ENCODE measurements at places on chromosomes 3 and 15.

GRCh38 chr3:157534725-157535161 is 31.5 kb upstream of the VEPH1 start:
- DNase-seq: no peak

DNA sequence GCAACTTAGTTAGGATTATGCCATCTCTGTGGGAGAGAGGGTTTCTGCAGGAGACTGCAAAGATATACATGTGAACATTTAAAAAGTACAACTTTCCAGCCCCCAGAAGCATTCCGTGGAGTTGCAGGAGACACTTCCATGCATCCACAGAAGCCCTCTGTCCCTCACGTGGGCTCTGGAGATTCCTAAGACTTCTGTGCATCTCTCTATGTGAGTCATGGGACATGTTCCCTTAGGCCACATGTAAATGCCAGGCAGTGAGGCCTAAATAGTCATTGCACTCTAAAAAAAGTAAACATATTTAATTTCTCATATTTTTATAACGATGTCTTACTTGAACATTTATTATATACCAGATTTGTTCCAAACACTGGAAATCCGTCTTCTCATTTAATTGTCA is 126.5 kb upstream of the ROPN1 start:
- DNase-seq: no peak

- DNase-seq: no peak
Observed at GRCh38 chr15:66921319-66921915, 144.0 kb upstream of the SMAD3 start.

DNA sequence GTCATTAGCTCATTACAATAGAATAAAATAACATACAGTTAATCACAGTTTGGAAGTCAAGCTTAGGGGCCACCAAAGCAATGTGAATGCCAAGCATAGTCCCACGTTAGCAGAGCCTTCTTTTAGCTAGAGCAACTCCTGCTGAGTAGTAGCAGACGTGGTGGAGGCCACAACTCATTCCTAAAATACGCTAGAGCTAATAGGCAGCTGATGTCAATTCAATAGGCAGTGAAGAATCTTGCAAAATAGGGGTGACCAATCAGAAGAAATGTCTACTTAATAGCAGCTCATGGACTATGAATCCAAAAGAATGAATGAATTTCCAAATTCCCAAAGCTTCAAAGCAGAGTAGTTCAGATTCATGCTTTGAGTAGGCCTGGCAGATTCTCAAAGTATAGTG is 292.9 kb upstream of the RORA start:
- no peak for DNase-seq

DNA sequence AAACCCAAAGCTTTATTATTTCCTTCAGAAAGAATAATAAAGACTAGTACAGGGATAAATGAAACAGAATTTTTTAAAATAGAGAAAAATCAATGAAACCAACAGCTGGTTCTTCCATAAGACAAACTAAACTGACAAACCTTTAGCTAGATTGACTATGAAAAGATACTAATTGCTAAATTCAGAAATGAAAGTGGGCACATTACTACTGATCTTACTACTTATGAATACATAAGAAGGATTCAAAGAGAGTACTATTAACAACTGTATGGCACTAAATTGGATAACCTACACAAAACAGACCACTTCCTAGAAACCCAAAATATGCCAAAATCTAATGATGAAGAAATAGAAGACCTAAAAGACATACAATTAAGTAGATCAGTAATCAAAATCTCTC is 278.2 kb downstream of the ISL2 start:
- no peak for DNase-seq

DNA sequence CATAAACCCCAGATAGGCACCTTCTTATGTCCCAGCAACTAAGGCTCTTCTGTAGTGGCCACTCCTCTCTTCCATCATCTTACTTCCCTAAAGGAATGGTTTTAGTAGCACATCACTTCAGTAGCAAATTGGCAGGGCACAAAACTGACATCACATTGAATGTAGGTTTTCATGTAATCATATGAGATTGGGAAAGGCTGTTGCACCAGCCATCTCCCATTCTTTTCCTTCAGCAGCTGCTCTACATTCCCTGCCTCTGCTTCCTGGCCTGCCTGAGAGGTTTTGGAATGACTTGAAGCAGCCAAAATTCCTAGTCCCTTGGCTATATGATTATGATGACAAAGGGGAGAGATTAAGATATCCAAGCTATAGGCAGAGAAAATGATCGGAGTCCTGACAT is 36.5 kb downstream of the NSUN3 start:
- DNase-seq: no peak

- no peak for DNase-seq
Observed at GRCh38 chr3:52514576-52514975, 19.1 kb downstream of the NT5DC2 start.

DNA sequence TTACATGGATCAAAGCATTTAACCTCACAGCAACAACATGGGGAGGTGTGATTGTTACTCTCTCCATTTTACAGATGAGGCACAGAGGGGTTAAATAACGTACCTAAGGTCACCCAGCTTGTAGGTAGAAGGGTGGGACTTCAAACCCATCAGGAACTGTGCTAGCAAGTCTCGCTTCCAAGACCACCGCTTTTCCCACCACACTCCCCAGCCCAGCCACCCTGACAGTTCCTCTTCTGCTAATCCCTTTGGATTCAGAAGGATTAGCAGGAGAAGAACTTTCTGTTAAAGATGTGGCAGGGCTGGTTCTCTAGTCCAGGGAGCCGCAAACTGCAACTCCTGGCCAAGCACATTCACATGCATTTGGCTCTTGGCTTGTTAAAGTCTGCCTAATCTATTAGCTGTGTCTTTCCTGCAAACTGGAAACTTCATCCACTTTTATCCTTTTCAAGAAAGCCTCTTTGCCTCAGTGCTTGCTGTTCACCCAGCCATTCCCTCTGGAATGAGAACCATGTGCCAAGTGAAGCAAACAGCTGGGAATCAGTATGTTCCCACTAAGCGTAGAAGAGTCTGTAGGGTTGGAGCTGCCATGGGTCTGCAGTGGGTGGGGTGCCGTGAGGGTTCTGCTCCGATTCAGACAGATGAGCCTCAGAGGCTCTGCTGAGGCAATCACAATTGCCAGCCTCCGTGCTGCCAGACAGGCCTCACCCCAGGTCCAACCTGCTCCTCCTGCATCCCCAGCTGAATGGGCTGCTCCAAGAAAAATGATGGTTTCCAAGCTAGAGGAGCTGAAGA is 44.6 kb downstream of the POMGNT2 start:
- DNase-seq: no peak

DNA sequence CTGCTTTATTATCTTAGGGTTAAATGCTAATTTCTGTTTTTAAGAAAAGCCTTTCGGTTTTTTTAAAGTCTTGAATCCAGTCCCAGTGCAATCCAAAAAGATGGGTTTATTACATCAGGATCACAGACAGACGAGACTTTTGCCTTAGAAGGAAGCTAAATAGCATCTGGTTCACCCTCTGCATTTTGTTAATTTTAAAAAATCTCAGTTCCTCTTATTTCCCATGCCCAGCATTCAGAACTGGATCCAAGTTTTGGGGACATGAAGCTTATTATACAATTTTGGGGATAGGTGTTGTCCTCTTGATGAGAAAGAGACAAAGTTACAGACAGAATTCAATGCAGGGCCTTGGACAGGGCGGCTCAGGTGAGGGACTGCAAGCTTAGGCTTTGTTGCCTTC is 181.5 kb upstream of the LYSMD4 start:
- DNase-seq: no peak

DNA sequence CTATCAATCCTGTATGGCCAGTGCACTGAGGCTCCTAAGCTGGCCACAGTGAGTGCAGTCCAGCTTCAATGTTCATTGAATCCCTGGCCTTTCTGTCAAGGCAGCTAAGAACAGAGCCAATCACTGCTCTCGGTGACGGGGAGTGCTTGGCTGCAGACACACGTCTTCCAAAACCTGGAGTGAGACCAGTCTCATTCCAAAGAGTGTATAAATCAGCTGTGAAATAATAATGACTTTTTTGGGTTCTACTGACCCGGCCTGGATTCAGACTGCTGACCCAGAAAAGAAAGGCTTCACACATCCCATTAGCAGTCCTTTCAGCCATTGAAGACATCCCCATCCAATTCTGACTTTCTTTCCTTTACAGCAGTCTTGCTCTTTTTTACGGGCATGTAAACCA is 665.5 kb downstream of the GBE1 start:
- DNase-seq: no peak

- no peak for DNase-seq
Observed at GRCh38 chr3:42094691-42095391, 3.7 kb downstream of the TRAK1 start.

GRCh38 chr3:32195995-32196540 is 42.4 kb upstream of the CMTM8 start:
- no peak for DNase-seq

- DNase-seq: no peak
Observed at GRCh38 chr3:41682382-41682781, 279.5 kb downstream of the ULK4 start.
